ENCODE measurements at places on chromosomes 2 and 18.
A peak's percentile ranks its signal among the peaks of the same experiment; 100 is the strongest.

- peak; percentile 26 for DNase-seq
Measured at GRCh38 chr2:121293450-121294325, 8.7 kb upstream of the TFCP2L1 start.

DNA sequence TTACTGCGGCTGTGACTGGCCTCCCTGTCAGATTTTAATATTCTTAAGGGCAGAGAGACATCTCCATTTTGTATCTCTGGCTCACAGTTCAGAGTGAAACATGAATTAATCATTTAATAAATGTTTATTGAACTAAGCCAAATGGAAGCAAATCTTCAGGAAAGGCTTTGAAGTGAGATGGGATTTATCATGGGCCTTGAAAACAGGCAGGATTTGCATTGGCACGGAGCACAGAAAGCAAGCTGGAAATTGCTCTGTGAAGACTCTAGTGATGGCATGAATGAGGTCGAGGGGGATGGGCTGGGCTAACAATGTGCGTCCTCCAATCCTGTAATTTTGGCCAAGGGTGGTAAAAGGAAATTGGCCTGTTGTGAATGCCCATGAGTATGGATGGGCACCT is 369.8 kb upstream of the SOX11 start:
- no peak for DNase-seq

DNA sequence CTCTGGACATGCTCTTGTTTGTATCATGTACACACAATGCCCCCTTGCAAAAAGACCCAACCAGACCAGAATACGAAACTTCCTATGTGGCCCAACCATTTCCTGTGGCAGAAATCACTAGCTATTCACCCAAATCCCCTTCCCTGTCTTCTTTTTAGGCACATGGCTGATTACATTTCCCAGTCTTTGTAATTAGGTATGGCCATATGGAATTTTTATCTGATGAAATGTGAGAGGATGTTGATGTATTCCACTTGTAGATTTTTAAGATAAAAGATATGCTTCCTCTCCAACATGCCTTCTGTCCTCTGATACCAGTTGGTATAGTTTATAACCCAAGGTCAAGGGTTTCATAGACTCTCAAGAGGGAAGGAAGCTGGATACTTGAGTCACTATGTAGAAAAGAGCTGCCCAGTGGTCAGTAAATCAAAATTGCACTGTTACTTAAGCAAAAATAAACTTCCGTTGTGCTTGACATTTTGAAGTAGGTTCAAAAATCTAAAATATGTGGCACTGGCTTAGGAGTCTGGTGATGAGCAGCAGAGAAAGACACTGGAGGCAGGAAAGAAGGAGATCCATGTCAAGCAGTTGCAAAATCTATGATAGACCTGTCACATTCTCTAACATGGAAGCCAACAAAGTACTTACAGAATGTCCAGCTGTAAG is 297.4 kb downstream of the SMAD2 start:
- DNase-seq, result no peak

DNA sequence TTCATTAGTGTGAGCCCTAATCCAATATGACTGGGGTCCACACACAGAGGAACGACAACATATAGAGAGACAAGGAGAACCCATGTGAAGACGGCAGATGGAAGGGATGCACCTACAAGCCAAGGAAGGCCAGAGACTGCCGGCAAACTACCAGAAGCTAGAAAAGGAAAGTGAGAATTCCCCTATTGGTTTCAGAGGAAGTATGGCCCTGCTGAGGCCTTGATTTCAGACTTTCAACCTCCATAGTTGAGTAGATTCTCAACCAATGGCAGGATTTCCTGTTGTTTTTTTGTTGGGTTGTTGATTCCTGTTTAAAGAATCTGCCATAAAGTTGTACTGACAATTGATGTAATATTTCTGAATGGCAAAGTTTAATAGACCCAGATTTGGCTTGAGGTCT is 241.5 kb downstream of the SATB2 start:
- DNase-seq, result no peak

GRCh38 chr2:235543128-235543750 is 49.4 kb downstream of the AGAP1 start:
- DNase-seq, result no peak

DNA sequence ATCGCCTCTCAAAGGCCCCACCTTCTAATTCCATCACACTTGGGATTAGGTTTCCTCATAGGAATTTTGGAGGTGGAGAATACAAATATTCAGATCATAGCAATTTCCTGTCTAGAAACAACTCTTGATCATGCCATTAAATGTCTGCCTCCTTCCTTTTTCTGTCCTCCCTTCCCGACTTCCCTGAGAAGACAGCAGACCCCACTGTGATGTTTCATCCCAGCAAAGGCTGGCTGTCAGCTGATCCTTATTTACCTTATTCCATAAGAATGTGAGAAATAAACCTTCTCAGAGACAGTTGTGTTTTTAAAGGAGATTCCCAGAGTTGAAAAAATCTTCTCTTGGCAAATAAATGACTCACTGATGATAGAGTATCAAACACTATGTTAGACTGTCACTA is 133.9 kb downstream of the TDRD15 start:
- peak; percentile 21 for DNase-seq

GRCh38 chr2:147173189-147173581 is 671.6 kb upstream of the ACVR2A start:
- peak; percentile 7 for DNase-seq
